Activated CD4-positive, alpha-beta T cell treated with anti-CD3 and anti-CD28 coated beads for 48 hours (primary cell): ENCODE measurements at places on chromosomes 7 and 10.

DNA sequence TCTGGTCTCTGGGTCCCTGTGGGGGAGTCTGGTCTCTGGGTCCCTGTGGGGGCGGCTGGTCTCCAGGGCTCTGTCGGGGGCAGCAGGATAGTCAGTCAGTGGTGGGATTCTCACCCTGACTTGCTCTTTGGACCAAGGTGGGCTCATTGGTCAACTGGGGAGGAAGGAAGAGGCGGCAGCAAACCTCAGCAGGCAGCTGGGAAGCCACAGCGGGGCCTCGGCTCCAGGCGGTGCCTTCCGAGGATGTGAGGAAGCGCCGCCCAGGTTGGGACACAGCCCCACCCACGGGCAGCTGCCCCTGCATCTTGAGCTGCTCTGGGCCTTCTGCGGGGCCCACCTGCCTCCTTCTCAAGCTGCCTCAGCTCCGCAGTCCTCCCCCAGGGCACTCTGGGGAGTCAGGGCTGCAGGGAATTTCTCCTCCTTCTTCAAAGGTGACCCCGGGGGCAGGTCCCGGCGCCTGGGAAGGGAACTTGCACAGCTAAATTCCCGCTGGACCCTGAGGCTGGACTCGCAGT, 20.4 kb upstream of the KNDC1 start:
- DNase-seq: no peak

DNA sequence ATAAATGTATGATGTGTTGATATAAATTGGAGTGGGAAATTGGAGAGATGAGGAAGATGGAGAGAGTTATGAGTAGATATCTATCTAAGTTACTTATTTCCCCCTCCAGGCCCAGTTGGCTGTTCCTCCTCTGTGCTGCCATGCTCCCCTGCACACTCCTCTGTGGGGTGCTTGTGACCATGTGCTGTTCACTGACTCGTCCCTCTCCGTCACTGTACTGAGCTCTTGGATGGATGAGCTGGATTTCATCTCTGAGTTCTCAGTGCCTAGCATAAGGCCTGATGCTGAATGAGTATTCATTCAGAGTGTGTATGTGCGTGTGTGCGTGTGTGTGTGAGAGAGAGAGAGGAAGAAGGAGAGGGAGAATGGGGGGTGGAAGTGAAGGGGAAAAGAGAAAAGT, 14.5 kb downstream of the OR9A2 start:
- DNase-seq: no peak

GRCh38 chr7:17371671-17372524, 73.4 kb downstream of the AHR start:
- no peak for DNase-seq

DNA sequence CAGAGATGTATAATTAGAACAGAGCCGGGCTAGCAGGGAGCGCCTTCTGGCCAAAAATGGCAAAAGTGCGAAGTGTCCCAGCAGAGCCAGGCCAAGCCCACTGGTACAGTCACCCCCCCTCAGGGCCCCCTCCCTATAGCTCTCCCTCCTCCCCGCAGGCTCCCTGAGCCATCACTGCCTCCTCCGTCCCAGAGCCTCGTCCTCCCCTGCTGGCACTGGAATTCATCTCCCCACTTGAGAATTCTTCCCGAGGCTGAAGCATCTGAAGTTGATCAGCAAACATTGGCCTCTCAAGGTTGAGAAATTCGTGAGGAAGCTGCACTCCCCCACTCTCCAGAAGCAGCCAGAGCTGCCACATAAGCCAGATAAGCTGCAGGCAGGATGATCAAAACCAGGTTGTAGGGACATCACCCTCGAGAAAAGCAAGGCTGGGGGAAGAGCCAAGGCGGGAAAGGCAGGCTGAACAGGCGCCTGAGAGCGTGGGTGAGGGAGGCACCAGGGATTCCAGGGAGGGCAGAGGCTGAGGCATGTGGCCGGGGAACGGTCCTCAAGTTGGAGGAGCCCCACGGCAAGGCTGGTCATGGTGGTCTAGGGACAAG, 23.4 kb downstream of the CAMK2G start:
- no peak for DNase-seq

GRCh38 chr10:7593905-7594304, 72.9 kb downstream of the ITIH5 start:
- DNase-seq: no peak

- peak; percentile 42 for DNase-seq
These were observed 58.8 kb downstream of the PARP12 start for GRCh38 chr7:140003913-140004382.

DNA sequence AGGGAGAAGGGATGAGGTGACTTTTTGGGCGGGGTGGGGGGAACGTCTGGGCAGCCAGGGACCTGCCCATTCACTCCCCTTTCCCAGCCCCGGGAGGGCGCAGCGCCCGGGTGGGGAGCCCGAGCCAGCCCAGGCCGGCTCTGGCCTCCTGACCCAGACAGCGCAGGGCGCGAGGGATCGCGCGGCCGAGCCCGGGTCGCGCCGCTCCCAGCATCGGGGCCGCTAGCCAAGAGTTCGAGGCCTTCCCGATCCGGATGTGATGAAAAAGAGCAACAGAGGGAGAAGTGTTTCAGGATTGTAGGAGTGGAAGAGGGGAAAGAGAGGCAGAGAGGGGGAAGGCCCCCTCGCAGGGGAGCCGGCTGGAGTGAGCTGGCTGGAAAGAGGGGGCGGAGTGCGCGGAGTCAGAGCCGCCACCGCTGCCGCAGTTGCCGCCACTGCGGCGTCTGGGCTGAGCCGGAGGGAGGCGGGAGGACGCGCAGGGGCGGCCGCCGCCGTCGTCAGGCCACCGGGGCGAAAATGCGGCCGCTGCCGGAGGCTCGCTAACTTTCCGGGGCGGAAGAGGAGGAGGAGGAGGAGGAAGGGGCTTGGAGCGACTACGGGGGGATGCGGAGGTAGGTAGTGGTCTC, at the start of gene MDFIC:
Gene MDFIC, plus strand, starts transcription at position 69 of the 626 bp plus-strand sequence. CDS start 940 bp downstream, outside the sequence.
- peak; percentile 78 for DNase-seq

- DNase-seq: peak; percentile 9
These were observed 62.8 kb upstream of the GJD4 start for GRCh38 chr10:35542303-35542702.

DNA sequence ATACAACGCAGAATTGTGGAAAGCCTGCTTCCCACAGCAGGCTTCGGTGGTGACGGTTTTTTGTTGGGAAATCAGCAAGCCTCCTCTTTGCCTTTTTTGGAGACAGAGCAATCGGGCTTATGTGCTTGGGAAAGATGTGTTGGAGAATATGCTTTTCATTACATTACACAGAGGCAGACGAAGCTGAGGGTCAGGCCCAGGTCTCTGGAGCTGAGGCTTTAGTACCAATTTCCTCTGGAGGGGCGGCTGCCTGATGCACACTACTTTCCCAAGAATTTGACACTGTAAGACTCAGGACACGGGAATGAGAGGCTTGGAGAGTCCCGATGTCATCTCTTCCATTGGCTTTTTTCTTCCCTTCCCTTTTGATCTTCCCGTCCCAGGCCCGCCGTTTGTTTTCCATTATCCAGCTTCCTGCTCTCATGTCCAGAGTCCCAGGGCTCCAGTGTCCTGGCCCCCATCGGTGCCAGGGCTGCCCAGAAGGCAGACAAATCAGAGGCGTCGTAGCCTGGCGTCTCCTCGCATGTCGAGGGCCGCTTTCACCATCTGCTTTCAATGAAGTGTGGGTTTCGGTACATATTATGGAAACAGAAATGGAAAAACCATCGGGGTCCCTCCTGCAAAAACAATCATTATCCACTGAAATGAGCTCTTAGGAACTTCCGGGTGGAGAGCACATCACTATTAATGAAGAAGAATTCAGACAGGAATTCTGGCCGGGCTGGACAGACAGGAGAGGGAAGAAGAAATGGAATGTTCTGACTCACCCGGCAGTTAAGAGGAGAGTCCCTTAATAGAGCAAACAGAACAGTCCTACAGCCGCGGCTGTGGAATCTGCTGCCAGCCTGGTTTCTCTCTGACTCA, 123.0 kb upstream of the JCAD start:
- DNase-seq: no peak

GRCh38 chr10:70715853-70716795, 43.8 kb downstream of the ADAMTS14 start:
- peak; percentile 61 for DNase-seq

DNA sequence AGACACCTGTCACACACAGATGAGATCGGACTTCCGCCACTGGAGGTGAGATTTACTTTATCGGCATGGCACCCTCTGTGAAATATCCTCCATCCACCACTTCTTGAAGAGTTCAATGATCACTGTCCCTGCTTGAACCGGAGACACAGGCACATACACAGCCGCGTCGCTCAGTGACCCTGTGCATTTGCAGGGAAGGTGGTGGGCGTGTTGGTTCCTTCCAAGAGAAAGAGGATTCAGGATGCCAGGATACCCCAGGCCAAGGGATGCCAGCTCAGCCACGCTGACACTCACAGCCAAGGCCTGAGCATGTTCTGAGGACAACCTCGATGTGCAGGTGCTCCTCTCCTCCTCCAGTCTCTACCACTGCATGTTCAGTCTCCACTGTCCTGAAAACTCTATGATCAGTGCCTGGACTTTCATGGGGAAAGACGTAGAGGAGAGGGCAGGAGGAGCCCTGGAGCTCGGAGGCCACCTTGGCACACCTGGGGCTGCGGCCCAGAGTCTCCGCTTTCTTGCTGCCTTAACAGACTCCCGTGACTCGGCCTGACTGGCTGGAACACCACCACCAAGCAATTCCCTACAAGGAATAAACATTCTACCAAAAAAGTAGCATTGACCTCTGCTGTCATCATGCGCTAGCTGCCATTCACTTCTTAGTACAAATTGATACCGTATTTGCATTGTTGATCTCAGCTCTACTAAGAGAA, 115.2 kb downstream of the TCERG1L start:
- no peak for DNase-seq

DNA sequence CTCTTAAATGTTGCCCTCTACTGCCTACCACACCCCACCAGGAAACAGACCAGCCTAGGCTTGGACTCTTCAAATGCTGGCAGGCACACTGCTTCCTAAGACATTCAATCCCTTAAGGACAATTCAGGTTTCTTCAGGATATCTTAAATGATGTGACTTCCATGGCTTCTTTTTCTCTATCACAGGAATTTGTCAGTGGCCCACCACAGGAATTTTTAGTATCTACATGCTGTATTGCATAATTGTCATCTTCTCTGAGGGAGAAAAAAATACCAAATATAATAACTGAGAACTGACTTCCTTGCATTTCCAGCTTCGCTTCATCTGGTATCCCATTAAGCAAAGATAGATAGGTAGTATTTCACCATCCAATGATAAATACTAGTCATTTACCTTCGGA, 129.3 kb downstream of the WNT2 start:
- no peak for DNase-seq

DNA sequence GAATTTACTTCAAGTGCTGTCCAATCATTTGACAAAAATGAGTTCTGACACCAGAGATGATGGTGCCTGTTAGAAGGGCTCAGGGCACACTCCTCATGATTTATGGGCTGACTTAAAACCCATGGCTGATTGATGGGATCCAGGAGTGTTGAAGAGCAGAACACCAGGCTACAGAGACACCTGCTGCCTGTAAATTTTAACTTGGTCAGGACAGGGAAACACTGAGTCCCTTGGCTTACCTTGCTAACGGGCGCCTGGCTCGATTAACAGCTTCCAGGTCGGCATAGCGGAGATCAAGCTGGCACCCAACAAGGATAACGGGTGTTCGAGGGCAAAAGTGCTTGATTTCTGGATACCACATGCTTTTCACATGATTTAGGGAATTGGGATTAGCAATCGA, 51.4 kb downstream of the RHOBTB1 start:
- no peak for DNase-seq

GRCh38 chr10:131724891-131725580, 175.8 kb upstream of the PPP2R2D start:
- DNase-seq: no peak

DNA sequence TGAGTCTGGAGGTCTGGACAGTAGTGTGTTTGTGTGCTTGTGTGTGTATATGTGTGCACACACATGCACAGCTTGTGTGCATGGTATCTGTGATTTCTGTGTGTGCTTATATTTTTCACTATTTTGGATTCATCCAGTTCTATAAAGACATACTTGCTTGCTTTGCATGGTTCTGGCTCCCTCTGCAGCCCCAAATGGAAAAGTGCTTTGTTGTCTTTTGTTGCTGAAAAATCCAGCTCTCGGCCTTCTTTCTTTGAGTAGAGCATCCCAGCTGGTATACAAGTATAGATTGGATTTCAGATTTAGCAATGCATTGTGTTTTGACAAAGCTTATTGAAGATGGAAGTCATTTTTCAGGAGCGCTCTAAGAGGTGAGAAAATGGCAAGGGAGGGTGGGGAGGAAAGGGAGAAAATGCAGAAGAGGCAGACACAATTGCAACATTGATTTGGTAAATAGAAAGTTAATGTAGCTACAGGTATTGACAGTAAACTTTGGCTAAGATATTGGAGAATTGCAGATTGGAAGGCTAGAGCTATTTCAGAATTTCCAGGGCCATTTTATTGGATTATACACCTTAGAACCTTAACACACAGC, 333.9 kb downstream of the AUTS2 start:
- no peak for DNase-seq

- no peak for DNase-seq
These were observed 467.7 kb downstream of the PLXNA4 start for GRCh38 chr7:132108563-132108962.
